Activated naive CD8-positive, alpha-beta T cell treated with anti-CD3 and anti-CD28 coated beads for 36 hours (primary cell): ENCODE measurements at places on chromosomes 7 and 10. TPM values are rescaled to one million over a fixed set of nuclear protein-coding genes. Genes with fewer than 3 reads are reported as not detected.

Gene PTN
- not detected for total RNA-seq

Gene ANKRD61
- total RNA-seq: not detected

Gene MOGAT3
- not detected for total RNA-seq

Gene UPK3BL1
- total RNA-seq: 19.4 TPM

- DNase-seq: no peak
These were observed 71.5 kb downstream of the GPR85 start for GRCh38 chr7:113015034-113015645.

DNA sequence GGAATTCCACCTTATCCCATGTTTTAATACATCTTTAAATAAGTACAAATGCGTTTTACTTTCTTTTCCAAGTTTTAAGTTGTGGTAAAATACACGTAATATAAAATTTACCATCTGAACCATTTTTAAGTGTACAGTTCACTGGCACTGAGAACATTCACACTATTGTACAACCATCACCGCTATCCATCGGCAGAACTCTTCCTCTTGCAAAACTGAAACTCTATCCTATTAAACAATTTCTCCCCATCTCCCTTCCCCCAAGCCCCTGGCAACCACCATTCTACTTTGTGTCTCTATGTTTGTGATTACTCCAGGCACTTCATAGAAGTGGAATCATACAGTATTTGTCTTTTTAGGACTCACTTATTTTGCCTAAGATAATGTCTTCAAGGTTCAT, 33.8 kb downstream of the HIP1 start:
- DNase-seq: no peak

DNA sequence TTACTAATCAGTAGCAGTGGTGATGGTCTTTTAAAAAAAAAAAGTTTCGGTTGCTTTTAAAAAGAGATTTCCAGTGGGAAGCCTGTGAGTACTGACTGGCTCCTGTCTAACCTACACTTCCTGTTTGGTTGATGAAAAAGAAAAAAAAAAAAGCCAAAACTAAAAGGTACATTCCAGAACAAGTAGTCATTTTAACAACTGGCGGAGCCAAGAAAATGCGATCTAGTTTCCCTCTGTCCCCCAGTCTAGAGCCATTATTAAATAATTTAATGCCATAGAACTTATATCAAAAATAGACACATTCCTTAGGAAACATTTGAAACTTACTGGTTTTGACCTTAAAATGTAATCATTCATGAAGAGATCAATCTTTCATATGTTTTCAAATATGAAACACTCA, 254.2 kb upstream of the C7orf33 start:
- DNase-seq: no peak

GRCh38 chr10:28878236-28878970, 201.1 kb downstream of the BAMBI start:
- no peak for DNase-seq

GRCh38 chr10:34181553-34182300, 633.4 kb downstream of the PARD3 start:
- no peak for DNase-seq

DNA sequence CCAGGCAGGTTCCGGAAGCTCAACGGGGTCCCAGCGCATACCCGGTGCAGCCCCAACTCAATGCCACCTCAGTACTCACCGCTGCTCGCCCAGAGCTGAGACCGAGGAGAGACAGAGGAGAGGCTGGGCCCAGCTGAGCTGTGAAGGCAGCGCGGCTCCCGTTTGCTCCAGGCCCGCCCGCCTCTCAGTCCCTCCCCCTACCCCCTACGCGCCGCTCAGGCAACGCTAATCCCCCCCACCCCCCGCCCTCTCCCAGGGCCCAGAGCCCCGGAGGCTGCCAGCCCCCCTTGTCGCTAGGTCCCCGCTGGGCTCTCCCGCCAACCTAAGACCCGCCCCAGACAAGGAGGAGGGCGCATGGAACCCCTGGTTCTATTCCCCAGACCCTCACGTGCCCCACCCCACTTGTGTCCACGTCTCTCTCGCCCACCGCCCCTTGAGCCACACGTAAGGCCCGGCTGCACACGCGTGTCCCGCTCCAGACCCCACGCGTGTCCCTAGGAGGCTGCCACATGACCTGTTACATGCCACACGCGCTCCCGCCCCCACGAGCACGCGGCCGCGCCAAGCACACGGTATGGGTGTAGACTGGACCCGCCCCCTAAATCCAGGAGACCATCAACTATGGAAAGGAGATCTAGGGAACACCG, at the start of gene PSD:
Gene PSD, minus strand, starts transcription at position 164 of the 647 bp plus-strand sequence. CDS start 1,747 bp downstream, outside the sequence.
- DNase-seq: no peak
